ENCODE measurements at places on chromosomes 2 and 18.

DNA sequence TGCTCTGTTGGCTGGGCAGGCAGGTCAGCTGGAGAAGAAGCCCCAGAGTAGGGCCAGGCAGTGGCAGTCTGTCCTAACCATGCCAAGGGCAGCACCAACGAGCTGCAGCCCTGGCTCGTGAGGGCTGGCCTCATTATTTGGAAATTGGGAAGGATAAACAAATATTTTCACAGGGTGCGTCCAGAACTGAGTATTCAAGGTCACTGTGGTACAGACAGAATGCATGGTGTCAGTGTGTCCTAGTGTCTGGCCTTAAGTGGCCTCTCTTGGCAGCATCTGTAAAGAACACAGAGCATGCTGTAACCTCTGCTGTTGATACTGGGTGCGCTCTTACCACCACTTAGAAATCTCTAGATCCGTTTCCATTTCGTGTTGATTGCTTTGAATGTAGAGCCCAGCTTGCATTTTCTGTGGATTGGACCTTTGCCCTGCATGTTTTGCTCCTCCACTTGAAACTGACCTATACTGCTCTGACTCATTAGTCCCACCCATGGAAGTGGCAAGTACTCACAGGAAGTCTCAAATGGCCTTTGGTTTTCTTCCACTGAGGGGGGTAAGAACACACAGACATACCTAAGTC is 88.2 kb downstream of the GREB1L start:
- no peak for DNase-seq

DNA sequence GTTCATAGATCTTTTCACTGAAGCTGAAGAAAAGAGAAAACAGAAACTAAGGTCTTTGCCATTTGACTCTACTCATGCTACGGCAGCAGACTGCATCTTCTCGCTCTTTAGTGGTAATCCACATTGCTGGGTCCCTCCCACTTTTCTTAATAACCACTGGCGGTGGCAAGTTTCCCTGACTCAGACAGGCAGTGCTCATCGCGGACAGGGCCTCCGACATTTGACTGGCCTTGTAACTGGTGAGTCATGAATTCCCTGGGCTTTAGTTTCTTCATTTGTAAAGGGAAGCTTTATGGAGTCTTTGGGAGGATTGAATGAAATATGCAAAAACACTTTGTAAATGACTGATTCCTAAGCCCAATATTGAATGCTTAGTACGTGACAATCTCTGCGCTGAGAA is 238.2 kb upstream of the RBBP8 start:
- DNase-seq: no peak

DNA sequence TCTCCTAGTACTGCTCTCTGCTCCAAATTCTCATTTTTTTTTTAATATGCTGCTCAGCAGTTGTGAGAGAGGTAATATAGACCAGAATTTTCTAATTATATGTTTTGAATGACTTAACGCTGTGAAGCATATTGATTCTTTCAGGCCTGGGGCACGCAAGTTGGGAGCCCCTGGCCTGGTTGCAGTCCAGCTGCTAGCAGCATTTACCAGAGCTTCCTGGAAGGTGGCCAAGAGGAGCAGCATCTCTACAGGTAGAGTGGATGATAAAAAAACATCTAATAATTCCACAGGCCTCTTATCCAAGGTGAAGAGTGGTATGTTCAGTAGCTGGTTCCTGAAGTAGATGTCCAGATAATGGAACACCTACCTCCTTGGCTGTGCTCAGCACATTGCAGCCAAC is 7.3 kb upstream of the UGP2 start:
- DNase-seq: no peak

- DNase-seq: no peak
These were observed 1.0 kb downstream of the ACVR1 start for GRCh38 chr2:157874997-157875640.

DNA sequence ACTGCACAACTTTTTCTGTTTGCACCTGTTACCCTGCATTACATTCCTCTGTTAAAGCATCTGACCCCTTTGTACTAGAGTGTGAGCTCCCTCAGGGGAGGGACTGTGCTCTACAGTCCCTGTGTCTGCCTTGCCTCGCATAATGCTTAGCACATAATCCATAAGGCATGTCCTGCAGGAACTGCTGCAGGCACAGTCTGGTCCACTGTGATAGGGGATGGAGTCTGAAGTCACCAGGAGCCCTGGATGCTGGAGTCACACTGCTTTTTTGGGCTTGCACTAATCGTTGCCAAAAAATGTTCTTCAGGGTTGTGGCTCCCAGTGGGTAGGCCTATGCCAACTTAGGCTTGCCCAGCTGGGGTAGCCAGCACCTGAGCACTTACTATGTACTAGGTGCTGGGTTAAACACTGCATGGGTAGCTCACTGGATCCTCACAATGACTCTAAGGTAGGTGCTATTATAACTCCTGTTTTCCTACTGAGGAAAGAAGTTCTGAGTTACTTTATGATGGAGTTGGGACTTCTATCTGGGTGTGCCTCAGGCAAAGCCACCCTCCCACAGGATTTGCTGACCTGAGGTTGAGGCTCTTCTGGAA is 33.3 kb downstream of the COPS7B start:
- no peak for DNase-seq

DNA sequence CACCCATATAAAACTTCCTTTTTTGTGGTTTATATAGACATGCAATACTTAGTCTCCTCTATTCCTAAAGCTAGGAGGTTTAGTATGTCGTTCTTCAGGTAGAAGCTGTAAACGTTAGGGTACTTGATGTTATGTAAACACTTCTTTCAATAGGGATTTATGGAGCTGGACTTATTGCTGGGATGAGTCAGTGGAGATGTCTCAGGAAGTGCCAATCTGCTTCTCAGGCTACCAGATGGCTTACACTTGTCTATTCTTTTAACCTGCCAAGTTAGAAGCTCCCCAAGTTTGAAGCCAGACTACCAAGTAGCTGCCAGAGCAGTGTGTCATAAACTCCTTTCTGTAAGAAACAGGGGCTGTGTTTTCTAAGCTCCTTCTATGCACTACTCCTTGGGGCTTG is 756.5 kb upstream of the LRRTM1 start:
- DNase-seq: no peak

DNA sequence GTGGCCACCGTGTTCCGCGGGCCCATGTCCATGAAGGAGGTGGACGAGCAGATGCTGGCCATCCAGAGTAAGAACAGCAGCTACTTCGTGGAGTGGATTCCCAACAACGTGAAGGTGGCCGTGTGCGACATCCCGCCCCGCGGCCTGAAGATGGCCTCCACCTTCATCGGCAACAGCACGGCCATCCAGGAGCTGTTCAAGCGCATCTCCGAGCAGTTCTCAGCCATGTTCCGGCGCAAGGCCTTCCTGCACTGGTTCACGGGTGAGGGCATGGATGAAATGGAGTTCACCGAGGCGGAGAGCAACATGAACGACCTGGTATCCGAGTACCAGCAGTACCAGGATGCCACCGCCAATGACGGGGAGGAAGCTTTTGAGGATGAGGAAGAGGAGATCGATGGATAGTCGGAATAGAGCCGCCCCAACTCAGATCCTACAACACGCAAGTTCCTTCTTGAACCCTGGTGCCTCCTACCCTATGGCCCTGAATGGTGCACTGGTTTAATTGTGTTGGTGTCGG is 17.7 kb downstream of the TUBB6 start:
- DNase-seq: no peak

DNA sequence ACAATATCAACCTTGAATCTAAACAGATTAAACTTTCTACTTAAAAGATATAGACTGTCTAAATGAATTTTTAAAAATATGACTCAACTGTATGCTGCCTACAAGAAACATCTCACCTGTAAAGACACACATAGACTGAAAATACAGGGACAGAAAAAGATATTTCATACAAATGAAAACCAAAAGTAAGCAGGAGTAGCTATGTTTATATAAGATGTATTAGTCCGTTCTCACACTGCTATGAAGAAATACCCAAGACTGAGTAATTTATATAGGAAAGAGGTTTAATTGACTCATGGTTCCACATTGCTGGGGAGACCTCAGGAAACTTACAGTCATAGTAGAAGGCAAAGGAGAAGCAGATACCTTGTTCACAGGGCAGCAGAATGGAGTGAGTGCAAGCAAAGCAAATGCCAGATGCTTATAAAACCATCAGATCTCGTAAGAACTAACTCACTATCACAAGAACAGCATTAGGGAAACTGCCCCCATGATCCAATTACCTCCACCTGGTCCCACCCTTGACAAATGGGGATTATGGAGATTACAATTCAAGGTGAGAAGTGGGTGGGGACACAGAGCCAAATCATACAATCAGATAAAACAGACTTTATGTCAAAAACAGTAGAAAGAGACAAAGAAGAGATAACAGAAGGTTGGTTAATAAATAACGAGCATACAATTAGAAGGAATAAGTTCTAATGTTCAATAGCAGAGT is 214.4 kb upstream of the SLC39A10 start:
- DNase-seq: no peak

GRCh38 chr2:731711-732110 is 54.5 kb upstream of the TMEM18 start:
- no peak for DNase-seq

DNA sequence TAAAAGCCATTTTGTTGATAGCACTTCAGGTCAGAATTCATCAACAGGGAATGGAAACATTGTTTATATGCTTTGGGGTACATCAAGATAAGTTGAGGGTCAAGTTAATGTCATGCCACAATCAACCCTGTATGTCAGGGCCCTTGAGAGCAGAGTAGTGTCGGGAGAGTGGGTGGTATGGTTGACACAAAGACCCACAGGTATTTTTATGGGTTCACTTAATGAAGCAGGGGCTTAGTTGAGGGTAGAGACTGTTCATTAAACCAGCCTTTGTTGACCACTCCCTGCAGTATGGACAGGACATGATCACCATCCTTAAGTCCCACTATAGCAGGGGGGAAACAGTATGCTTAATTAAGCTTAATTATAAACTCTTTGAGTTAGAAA is 5.7 kb downstream of the RPL37A start:
- DNase-seq: no peak

DNA sequence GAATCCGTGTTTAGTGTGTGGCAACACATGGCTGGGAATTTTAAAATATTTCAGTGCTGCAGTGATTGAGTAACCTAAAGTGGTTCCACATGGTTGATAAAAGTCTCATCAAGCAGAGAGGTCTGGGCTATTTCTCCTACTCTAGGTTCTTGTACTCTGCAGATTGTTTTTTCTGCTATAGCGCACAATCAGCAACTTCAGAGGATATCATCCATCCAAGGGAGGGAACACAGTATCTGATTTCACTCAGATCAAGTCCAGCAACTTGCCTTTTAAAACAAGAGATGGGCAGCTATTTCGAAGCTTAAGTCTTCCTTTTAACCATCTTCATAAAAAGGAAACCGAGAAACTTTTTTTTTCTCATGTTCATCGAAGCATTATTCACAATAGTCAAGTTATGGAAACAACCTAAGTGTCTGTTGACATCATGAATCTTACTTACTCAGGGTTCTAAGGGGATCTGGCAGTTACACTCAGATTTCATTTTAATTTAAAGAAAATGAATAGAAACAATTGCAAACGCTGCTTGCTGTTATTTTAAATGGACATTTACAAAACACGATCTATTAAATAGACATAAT is 172.7 kb upstream of the TRIB2 start:
- DNase-seq: no peak

DNA sequence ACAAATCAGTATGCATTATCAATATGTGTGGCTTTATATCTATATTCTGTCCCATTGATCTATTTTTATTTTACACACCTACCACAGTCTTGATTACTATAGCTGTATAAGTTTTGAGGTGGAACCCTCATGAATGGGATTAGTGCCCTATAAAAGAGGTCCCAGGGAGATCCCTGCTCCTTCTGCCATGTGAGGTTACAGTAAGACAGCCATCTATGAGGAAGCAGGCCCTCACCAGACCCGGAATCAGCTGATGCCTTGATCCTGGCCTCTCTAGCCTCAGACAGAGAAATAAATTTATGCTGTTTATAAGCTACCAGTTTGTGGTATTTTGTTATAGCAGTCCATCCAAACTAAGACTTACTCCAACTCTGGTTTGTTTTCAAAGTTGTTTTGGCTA is 54.9 kb downstream of the HNRNPLL start:
- DNase-seq: no peak

DNA sequence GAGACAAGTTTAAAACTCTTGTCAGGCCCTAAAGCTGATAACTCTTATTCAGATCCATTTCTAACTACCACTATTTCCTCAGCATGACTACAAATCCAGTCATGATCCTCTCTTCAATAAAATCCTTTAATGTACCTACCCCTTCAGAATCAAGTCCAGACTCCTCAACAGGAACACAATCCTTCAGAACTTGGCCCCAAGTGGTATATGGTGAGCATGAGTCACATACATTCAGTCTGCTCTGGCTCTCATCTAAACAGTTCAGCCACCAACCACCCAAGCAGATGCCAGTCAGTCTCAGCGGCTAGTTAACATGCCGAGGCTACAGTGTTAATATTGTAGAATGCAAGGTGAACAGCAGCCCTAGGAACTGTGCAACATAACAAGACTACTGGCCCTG is 9.7 kb downstream of the LMAN2L start:
- no peak for DNase-seq

DNA sequence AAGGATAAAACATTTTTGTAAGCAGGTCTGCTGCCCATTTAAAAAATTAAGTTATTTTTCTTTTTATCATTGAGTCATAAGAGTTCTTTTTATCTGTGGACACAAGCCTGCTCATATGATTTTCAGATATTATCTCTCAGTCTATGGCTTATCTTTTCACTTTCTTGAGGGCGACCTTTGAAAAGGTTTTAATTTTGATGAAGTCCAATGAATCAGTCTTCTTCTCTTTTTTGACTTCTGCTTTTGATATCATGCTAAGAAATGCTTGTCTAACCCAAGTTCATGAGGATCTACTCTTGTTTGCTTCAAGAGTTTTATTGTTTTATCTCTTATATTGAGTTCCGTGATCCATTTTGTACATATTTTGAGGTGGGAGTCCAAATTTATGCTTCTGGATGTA is 36.5 kb downstream of the PSMD14 start:
- DNase-seq: no peak

- no peak for DNase-seq
These were observed 100.8 kb downstream of the SMC6 start for GRCh38 chr2:17652681-17653394.

DNA sequence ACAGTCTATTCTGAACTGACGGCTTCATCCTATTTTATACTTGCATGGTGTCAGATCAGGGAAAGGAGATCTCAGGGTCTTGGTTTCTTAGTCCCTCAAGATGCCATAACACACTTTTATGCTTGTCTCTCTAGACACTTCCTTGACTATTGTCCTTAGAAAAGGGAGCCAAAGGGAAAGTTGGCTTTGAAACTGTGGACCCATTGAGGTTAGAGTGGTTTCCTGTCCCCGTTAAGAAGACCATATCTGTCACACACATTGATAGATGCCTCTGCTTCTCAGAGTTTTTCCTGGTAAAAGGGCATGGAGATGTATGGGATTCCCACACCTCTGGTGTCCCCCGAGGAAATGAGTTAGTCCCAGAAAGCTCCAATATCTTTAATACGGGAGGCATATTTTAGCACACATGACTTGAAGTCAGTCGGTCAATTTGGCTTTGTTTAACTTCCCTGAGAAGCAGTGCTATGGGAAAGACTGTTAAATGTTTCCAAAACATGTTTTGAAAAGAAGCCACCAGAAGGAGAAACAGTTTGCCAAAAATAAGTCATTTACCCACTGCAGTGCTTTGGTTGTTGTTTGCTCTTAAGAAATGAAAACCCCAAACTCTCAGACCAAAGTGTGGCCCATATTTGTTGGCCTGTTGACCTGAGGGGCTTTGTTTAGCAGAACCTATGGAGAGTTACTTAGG is 133.4 kb upstream of the CXCR4 start:
- no peak for DNase-seq
